Breast epithelium (tissue), 4 donors: ENCODE measurements at places on chromosomes 11 and 22. TPM values are rescaled to one million over a fixed set of nuclear protein-coding genes. Genes with fewer than 3 reads are reported as not detected.

The INPP5J gene
- total RNA-seq, result 7.5 TPM

DNA sequence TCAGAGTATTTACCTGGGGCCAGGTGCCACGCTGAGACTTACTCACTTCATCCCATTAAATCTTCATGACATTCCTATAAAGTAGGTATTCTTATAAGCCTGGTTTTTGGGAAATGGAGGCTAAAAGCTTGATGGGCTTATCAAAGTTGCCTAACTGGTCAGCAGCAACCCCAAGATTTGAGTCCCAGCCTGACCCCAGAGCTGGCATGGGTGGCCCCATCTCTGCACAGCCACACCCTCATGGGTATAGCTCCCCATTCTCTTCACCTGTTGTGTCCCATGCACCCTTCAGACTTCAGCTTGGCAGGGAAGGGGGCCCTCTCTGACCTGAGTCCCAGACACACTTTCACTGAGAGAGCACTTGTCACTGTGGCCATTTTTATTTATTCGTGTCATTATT lies 37.4 kb upstream of the TP53I11 start:
- no peaks in the 10 kb centered on the region for H3K36me3 ChIP-seq
- no peaks in the 10 kb centered on the region for H3K27me3 ChIP-seq
- no peak for DNase-seq
- H3K27ac ChIP-seq, result no peak overlapping the region
- H3K4me1 ChIP-seq, result no peaks in the 10 kb centered on the region
- no peak overlapping the region for H3K4me3 ChIP-seq

DNA sequence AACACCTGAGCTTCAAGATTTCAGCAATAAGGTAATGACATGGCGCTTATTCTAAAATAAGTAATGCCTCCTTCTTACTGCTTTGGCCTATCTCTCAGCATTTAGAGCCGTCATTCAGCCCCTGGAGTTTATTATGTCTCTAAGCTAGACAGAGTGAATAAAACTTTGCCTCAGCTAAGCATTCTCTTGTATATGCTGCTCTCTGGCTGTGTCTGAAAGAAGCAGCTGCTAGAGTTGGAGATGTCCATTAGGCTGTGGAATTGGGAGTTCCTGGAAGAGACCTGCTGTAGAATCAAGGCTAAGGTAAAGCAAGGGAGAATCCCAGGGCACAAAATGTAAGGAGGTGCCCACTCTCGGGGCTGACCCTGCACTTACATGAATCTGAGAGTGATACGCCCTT lies 35.5 kb upstream of the TTC12 start:
- no peaks in the 10 kb centered on the region for H3K27me3 ChIP-seq
- DNase-seq, result no peak
- H3K4me1 ChIP-seq, result no peaks in the 10 kb centered on the region

- no peaks in the 10 kb centered on the region for H3K36me3 ChIP-seq
- H3K27me3 ChIP-seq, result no peaks in the 10 kb centered on the region
- no peak overlapping the region for H3K4me3 ChIP-seq
- H3K27ac ChIP-seq, result no peak overlapping the region
Measured at GRCh38 chr11:97905101-97905500, 1115.6 kb upstream of the CNTN5 start.

- H3K27ac ChIP-seq, result no peak overlapping the region
- H3K27me3 ChIP-seq, result no peaks in the 10 kb centered on the region
- DNase-seq, result no peak
- H3K4me1 ChIP-seq, result no peaks in the 10 kb centered on the region
- H3K36me3 ChIP-seq, result no peaks in the 10 kb centered on the region
- no peak overlapping the region for H3K4me3 ChIP-seq
Measured at GRCh38 chr11:131486100-131486499, 115.7 kb downstream of the NTM start.

DNA sequence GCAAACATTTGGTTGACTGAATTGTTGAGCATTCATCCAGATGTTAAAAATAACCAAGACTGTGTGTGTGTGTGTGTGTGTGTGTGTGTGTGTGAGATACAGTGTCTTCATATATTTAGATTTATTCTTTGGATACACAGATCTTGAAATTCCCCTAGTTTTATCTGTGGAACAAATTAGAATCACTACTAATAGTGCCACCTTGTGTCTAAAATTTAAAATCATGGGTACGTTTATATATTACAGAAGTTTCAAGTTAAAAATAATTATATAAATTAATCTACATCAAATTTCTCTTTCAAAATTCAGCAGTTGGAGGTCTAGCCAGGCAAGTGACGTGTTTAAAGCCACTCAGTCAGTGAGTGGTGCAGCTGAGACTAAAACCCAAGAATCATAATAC lies 1566.2 kb upstream of the TENM4 start:
- no peaks in the 10 kb centered on the region for H3K36me3 ChIP-seq
- H3K27me3 ChIP-seq, result no peaks in the 10 kb centered on the region
- H3K4me1 ChIP-seq, result no peaks in the 10 kb centered on the region
- DNase-seq, result no peak
- no peak overlapping the region for H3K27ac ChIP-seq

The SGSM1 gene
- total RNA-seq, result 1.9 TPM

DNA sequence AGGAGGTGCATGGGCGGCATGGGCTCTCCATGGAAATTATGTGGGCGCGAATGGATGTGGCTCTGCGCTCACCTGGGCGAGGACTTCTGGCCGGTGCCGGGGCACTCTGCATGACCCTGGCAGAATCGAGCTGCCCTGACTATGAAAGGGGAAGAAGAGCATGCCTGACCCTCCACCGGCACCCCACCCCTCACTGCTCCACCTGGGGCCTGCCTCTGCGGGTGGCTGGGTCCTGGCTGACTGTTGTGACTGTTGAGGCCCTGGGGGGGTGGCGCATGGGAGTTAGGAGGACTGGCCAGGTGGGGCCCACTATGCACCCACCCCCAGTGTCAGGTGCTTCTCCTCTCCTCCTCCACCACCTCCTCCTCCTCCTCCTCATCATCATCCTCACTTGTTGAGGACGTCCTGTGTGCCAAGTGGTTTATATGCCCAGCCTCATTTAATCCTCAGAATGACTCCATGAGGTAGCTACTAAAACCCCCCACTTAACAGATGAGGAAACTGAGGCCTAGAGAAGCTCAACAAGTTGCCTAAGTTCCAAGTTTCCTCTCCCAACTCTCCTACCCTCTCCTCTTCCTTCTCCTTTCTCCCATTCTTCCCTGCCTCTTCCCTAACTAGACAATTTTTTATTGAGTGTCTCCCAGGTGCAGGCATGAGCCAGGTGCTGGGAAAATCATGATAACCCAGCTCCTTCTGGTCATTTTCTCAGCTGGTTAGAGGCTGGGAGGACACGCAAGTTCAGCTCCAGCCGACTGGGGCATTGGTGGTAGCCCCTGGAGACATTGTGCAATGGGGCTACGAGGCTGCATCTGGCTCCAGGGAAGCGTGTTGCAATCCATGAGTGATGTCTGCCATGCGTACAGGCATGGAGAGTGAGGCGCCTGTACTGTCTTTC lies 2.3 kb downstream of the MYEOV start:
- H3K27me3 ChIP-seq, result no peaks in the 10 kb centered on the region
- no peak overlapping the region for H3K4me3 ChIP-seq
- peaks cover 9% of the 10 kb centered on the region for H3K4me1 ChIP-seq
- H3K36me3 ChIP-seq, result no peaks in the 10 kb centered on the region
- peak overlapping the region; percentile 84 for H3K27ac ChIP-seq

- no peak overlapping the region for H3K27ac ChIP-seq
- H3K36me3 ChIP-seq, result no peaks in the 10 kb centered on the region
- H3K4me3 ChIP-seq, result no peak overlapping the region
- H3K27me3 ChIP-seq, result no peaks in the 10 kb centered on the region
- DNase-seq, result no peak
Measured at GRCh38 chr11:132072858-132073211, 702.4 kb downstream of the NTM start.
